Fibroblast of lung (primary cell): ENCODE measurements at places on chromosomes 12 and 14.

GRCh38 chr14:101790232-101790631 lies 28.7 kb downstream of the PPP2R5C start:
- DNase-seq: no peak

- no peak for DNase-seq
Measured at GRCh38 chr12:123120452-123121166, 30.3 kb downstream of the PITPNM2 start.

- no peak for DNase-seq
Measured at GRCh38 chr14:68556253-68556652, 236.6 kb downstream of the ZFP36L1 start.

- peak; percentile 20 for DNase-seq
Measured at GRCh38 chr12:108307006-108307405, 32.1 kb downstream of the CMKLR1 start.

- DNase-seq: no peak
Measured at GRCh38 chr12:117068492-117068891, 30.7 kb downstream of the TESC start.

DNA sequence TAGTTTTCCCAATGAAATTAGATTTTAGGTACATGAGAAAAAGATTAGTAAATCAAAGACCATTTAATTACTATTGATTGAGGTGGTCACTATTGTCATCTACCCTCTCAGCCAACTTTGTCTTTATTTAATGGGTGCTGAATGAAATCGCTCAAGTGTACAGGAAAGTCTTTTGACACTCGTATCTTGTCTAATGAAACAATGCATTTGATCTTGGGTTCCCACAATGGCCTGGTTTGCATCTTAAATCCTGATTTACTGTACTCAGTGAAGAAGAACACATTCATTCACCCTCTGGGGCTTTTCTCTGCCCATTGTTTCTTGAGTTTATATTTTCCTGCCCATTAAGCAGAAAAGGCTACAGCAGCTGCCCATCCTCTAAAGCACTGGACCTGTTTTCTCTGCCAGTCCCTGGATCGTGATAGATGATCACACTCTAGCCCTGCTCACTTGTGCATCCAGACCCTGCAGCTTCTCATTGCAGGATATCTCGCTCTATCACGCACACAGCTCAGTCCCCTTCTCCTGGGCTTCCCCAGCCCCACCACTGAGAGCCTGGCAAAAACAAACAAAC lies 1369.3 kb downstream of the AACS start:
- no peak for DNase-seq

DNA sequence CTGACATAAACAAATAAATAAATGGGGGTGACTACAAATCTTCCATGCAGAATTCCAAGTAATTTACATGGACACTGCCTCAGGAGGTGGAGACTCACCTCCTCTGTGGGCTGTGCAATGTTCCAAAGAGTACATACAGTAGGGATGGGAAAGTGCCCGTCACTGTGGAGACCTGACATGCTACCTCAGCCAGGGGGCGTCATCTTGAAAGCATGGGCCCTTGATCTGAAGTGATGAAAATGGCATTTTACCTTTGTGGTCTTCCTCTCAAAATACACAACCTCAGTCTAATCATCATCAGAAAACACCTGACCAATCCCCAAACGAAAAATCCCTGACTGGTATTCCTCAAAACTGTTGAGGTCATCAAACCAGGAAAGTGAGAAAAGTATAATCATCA lies 48.4 kb downstream of the ANAPC7 start:
- DNase-seq: peak; percentile 21

DNA sequence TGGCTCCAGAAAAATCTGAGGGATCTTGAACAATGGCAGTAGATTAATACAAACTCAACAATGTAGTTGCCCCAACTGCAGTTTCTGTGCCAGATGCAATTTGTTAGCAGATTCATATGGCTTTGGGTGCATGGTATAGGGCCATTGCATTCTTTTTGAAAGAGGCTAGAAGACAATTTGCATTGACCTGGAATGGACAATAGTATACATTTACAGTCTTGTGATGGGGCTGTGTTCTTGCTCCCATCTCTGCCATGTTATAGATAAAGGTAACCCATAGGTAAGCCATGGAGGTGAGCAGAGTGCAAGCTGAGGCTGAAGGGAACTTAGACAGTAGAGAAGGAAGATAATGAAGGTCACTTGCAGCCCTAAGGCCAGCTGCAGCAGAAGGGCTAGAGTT lies 50.1 kb upstream of the DIO3 start:
- no peak for DNase-seq

DNA sequence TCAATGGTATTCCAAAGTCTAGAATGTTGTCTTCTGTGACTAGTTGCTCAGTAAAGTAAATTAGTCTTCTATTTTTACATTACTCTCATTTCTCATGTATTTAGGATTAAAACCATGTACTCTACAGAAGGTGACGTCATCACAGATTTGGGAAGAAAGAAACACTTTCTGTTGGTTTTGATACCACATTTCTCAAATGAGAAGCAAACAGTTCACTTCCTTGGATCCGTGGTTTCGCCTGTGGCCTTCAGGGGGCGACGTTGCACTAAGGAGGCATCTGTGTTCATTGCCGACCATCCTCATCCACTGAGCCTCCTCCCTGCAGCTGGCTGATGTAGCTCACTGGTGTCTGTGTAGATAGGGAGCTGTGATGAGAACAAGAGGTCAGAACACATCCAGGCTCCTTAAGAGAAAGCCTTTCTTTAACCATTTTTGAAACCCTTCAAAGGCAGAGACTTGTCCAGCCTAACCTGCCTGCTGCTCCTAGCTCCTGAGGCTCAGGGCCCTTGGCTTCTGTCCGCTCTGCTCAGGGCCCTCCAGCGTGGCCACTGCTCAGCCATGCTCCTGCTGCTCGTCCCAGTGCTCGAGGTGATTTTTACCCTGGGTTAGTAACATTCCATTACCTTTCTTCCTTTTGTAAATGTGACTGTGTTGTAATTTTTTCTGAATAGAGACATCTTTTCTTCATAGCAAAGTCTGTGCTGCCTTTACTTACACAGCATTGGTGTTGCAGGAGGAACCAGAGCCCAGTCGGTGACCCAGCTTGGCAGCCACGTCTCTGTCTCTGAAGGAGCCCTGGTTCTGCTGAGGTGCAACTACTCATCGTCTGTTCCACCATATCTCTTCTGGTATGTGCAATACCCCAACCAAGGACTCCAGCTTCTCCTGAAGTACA lies 220.6 kb upstream of the OR4E1 start:
- DNase-seq: no peak

DNA sequence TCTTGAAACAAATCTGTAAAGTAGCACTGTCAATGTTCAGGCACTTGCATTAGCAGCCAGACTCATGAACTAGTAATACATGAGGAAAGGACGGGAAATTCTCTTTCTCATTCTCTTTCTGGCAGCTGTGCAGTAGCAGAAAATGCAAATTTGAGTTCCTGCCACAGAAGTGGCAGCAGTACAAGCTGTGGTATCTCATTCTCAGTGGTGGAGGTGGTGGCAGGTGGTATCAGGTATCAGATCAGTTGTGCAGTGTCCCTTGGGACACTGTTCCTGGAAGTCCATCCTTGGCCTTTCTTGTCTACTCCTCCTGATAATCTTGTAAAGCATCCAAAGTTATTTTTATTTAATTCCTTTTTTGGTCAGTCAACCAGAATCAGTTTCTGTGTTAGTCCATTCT lies 103.0 kb downstream of the C12orf42 start:
- no peak for DNase-seq

DNA sequence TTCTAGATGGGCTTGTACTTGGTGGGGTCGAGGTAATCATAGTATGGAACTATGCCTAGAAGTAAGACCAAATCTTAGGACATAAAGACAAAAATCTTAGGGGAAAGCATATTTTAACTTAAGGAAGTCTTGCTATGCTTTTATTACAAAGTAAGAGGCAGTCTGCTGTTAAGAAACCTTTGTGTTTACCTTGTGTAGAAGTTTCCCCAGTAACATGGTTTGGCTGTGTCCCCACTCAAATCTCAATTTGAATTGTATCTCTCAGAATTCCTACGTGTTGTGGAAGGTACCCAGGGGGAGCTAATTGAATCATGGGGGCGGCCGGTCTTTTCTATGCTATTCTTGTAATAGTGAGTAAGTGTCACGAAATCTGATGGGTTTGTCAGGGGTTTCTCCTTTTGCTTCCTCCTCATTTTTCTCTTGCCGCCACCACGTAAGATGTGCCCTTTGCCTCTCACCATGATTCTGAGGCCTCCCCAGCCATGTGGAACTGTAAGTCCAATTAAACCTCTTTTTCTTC lies 162.5 kb upstream of the ABCD2 start:
- DNase-seq: no peak

GRCh38 chr12:1834186-1834925 lies 14.0 kb downstream of the LRTM2 start:
- no peak for DNase-seq
